ENCODE measurements at places on chromosomes 5 and 9. TPM values are rescaled to one million over a fixed set of nuclear protein-coding genes. Genes with fewer than 3 reads are reported as not detected.

The ZNF483 gene
- total RNA-seq, result 0.38 TPM

The SNCB gene
- total RNA-seq, result not detected

The CMYA5 gene
- total RNA-seq, result 0.31 TPM

The HNRNPK gene
- 531 TPM for total RNA-seq

The SPATA31E1 gene
- total RNA-seq, result not detected

The LIFR gene
- total RNA-seq, result 3.7 TPM

The STPG3 gene
- not detected for total RNA-seq

The SLC6A7 gene
- not detected for total RNA-seq

The PCA3 gene
- not detected for total RNA-seq

The TMEM174 gene
- total RNA-seq, result not detected

The GLRA1 gene
- total RNA-seq, result not detected

The SPATA31A3 gene
- not detected for total RNA-seq

GRCh38 chr5:116063950-116064349 is 20.9 kb upstream of the COMMD10 start:
- DNase-seq, result no peak

DNA sequence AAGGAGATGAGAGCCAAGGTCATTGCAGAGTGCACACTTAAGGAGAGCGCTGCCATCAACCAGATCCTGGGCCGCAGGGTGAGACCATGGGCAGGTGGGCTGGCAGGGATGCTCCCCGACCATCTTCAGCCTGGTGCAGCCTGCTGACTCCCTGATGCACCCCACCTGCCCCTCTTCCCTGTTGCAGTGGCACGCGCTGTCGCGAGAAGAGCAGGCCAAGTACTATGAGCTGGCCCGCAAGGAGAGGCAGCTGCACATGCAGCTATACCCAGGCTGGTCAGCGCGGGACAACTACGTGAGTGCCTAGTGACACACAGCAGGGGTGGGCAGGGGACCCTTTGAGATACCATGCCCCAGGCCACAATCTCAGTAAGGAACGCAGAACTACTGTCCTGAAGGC is 28.3 kb downstream of the TCF7 start:
- no peak for DNase-seq

GRCh38 chr9:109579191-109579948 is 81.3 kb upstream of the PTPN3 start:
- no peak for DNase-seq

DNA sequence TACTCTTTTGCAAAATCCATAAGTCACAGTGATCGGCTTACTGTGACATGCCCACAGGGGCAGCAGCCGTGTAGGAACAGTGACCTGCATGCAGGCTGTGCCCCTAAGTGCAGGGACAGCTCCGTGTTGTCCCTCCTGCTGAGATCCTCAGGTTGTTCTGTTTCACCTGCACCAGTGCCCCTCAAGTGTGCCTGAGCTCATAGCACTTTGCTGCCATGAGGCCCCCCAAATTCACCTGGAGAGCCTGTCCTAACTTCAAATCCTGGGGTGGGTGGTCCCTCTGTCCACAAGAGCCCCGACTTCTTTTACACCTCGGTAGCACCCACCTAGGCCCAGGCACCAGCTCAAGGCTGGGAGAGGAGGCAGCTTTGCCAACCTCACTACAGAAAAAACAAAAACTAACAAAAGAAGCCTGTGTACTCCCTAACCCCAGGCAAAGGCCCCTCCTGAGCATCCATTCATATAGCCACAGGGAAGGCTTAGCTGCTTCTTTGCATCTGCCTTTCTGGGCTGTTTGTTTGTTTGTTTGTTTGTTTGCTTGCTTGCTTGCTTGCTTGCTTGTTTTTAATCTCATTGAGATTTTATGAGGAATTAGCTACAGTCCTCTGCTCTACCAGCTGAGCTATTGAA is 214.5 kb downstream of the AUH start:
- DNase-seq, result no peak

GRCh38 chr9:130303613-130304055 is 38.1 kb downstream of the HMCN2 start:
- no peak for DNase-seq

GRCh38 chr9:34985311-34985899 is 4.1 kb upstream of the DNAJB5 start:
- DNase-seq, result peak; percentile 74

GRCh38 chr9:16309469-16310271 is 560.8 kb downstream of the BNC2 start:
- no peak for DNase-seq

DNA sequence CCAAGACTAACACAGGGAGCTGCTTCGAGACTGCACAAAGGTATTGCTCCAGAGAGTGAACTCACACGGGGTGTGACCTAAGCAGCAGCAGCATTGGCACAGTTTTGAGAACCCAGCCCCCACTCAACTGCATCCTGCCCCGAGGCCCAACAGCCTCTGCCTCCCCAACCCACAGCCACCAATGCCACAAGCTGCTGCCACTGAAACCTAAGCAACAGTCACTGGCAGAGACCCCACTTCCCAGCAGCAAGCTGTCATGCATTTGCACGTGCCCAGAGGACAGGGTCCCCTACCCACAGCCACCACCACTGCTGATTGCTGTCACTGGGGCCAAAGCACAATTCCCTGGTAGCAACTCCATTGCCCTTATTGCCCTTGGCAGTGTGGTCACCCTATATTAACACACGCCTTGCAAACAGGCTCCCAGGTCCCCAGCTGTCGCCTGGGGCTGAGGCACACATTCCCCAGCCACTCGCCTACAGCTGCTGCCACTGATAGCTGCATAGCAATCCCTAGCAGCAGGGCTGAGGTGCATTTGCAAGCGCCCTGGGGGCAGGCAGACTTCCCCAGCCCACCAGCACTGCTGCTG is 141.0 kb downstream of the AGTPBP1 start:
- no peak for DNase-seq

DNA sequence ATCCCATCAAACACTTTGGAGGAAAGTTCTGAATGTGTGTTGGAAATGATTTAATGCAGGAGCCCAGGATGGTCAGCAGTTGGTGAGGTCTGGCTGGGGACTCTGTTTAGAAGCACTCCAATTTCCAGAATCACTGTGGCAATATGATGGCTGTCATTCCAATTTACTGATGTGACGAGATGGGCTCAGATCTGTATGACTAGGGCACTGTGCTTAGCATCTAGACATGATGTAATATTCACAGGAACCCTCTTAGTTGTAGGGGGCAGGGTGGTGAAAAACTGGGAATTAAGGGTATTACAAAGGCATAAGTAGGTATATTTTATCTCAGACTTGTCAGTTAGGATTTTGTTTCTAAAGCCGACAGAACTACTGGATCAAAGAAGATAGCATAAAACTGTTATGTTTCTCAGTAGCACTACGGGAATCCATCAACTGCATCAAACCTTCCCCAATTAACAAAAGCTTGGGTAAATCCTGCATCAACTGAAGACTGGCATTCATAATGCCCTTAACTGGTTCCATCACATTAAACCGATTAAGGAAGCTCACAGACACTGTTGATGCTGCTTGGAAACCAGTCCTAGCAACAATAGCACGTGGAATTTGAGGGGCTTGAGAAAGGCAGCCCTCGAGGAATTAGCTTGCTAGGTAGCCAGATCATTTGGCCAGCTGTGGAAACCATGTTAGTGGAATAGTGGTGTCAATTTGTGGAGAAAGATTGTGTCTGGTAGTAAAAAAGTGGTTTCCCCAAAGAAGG is 86.1 kb downstream of the SV2C start:
- DNase-seq, result no peak

DNA sequence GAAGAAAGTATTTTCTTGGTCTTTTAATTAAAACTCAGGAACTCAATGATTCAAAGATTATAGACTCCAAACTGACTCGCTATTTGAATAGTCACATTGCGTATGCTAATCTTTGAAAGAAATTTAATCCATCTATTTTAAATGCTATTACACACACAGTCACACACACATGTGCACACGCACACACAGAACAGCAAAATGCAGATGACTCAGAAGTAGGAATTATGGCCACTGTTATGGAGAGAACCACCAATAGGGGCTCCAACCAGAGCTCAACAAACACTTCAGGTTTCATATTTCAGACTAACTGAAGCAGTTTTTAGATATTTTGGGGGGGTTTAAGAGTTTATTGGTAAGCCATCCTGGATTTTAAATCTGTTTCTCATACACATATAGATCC is 1917.9 kb downstream of the EFNA5 start:
- no peak for DNase-seq

DNA sequence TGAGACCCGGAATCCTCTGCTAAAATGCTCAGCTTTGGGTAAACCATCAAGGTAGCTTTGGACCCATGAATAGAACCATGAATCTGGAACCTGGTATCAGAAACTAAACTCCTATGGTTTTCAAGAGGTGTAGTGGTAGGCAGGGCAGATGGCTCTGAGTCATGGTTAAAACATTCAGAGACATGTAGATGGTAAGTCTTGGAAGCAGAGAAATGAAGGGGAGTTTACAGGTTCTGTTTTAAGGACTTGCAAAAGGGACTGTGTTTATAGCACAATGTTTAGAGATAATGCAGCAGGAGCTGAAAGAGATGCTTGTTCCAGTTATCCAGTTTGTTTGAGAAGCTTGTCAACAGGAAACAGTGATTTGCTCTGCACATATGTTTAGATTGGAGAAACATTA is 36.0 kb upstream of the FBN2 start:
- no peak for DNase-seq

DNA sequence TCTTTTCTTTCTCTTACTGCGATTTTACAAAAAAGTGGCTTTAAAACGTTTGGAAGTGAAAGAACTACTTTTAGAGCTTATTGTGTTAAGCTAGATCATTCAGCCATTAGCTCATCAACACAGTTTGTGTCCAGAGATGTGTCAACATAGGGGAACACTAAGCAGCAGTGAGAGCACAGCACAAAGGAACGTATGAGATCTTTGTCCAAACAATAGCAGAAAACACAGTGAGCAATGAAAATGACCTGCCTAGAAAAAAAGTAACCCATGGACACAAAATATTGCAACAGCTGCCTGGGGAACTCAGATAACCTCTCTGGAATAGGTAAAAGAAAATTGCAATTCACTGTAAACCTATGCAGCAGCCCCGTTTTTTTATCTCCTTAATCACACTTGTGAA is 372.5 kb downstream of the ARHGEF28 start:
- DNase-seq, result no peak

GRCh38 chr5:27962198-27962597 is 923.8 kb upstream of the CDH9 start:
- no peak for DNase-seq

DNA sequence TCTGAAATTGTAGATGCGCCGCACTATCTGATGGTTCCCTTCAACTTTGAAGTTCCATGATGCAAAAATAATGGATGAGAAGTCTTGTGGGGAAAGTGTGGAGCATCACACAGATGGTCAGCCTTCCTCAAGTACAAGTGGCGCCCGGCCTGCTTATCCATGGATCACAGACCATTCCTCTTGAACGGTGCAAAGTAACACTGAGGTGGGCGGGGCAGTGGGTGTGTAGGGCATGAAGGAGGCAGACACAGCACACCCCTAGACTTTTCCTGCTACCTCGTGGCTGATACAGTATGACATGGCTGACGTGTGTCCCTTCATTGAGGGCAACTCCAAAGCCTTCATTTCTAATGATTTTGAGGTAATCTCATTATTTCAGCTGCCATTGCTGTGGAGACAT is 2.5 kb upstream of the GNG10 start:
- DNase-seq, result no peak

DNA sequence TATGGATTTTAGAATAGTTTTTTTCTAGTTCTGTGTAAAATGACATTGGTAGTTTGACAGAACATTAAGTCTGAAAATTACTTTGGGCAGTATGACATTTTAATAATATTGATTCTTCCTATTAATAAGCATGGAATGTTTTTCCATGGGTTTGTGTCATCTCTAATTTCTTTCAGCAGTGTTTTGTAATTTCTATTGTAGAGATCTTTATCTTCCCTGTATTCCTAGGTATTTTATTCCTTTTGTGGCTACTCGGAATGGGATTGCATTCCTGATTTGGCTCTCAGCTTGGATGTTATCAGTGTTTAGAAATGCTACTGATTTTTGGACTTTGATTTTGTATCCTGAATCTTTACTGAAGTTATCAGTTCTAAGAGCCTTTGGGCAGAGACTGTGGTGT is 420.4 kb downstream of the KIAA0825 start:
- DNase-seq, result no peak

DNA sequence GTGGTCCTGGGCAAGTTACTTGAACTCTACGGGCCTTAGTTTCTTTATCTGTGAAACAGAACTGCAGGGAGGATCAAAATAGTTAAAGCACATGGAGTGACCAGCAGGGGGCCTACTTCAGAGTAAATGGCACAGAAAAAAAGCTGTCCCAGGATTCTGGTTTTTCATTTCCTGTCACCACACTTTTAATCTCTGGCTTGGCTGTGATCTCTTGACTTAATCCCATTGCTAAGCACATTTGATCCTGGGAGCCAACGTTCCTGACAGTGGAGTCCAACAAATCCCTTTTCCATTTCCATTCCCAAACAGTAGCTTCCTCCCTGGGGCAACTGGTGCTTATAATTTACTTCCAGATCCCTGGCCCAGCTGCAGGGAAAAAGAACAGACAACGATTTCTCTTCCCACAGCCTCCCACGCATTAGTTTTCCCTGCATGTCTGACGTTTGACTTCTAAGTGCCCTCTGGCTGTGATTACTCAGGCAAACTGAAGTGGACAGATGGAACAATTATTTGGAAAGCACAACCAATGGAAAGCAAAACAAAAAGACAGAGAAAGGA is 136.5 kb upstream of the STK32A start:
- DNase-seq, result no peak

GRCh38 chr9:106890608-106891007 is 27.6 kb downstream of the ZNF462 start:
- DNase-seq, result no peak

GRCh38 chr9:86614871-86615849 is 260.9 kb upstream of the TUT7 start:
- peak; percentile 16 for DNase-seq

DNA sequence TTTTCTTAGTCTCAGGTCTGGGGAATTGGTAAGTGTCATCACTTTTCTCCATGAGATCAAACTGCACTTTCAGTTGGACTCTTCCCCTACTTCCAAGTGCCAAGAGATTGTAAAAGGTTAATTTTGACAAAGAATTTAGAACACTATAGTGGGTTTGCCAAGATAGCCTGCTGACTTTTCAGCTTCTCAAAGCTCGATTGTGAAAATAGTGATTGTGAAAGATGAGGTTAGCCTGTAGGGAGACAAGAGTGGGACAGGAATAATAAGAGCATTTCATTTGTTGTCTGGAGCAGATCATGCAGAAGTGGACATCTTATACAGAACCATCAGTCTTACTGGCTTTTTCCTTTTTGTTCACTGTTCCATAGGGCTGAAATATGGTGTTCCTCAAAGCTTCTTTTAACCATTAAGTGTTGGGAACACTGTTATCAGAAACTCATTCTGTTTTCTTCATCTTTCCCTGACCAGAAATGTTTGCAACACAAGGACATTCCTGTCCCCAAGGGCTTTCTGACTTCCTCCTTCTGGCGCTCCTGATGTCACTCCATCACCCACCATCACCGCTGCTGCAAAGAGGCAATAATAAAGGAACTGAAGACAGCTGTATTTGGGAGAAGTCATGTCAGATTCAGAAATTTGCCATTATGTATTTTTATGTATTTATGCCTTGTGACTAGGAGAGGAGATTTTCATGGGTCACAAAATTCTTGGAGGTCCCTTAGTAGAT is 11.6 kb upstream of the SPTAN1 start:
- DNase-seq, result no peak
